AG20443 (cell line): ENCODE measurements at places on chromosomes 3 and 15.

DNA sequence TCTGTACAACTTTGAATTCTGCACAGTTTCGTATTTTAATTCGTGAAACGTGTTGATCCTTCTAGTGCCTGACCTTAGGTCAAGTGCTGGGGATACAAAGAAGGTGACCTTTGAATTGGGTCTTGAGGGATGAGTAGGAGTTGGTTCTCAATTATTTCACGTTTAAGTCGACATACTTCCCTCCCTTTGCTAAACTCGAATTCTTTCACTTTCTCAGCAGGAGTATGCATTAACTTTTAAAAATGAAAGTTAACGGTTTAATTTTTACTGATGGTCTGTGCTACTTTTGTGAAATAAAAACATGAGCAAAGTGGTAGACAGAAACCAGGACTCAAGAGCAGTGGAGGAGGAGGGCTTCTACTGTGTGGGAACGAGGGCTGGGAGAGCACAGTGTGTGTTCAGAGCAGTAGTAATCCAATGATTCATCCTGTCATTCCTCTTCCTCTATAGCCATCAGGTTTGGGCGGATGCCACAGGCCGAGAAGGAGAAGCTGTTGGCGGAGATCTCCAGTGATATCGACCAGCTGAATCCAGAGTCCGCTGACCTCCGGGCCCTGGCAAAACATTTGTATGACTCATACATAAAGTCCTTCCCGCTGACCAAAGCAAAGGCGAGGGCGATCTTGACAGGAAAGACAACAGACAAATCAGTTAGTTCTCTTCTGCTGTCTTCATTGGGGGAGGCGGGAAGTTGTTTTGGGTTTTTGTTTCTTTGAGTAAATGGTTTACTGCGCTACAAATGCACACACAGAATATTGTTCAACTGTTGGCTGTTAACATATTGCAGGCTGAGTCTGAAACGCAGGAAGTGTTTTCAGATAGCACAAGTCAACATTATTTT is 78.6 kb upstream of the TSEN2 start:
- no peak for DNase-seq

GRCh38 chr3:179702271-179702947 is 49.6 kb downstream of the USP13 start:
- DNase-seq: no peak

GRCh38 chr3:171704002-171704401 is 106.3 kb downstream of the PLD1 start:
- peak; percentile 55 for DNase-seq

DNA sequence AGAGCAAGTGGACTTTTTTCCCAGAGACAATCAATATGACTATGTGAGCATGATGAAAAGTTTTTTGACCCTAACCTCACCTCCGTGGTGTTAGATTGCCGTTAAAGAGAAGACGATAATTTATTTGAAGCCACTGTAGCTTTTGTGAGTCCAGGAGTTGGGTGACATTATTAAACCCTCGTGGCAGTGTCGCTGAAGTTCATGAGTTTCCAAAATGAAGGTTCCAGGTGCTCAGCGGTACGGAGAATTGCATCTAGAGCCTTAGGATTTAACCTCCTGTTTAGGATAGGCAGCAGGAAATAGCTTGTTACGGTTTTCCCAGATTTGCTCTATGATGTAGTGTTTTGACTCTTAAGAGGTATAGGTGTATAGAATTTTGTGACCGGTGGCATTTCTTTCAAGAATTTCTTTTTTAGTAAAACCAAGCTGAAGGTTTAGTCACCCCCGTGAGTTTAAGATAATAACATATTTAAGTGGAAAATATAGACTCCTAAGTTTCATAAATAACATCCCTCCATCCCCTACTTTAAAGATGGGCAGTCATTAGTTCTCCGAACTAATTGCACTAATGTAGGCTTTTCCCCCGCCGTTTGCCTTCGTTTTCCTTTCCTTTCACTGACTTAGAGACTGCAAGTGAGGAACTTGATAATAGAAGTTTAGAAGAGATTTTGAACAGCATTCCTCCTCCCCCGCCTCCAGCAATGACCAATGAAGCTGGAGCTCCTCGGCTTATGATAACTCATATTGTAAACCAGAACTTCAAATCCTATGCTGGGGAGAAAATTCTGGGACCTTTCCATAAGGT is 2.0 kb downstream of the SMC4 start:
- DNase-seq: peak; percentile 17

GRCh38 chr3:80994085-80994665 is 767.3 kb downstream of the GBE1 start:
- DNase-seq: no peak

DNA sequence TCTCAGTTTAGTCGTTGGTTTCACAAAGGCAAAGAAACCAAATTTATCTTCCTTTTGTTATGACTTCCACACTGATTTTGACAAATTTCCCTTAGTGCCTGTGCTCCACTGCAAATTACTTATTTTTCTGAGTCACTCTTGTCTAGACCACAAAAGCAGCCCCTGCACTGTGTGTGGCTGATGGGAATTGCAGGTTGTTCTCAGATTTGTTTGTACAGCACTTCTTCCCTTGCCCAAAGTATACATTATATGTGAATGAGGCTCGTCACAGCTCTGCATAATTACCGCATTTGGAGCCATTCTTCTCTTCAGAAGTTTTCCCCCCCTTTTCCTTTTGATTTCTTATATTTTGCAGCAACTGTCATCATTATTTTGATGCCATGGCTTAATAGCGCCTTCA is 354.2 kb upstream of the IL12A start:
- no peak for DNase-seq
